AG10803 (cell line): ENCODE measurements at places on chromosomes 7 and 10.

GRCh38 chr7:7977774-7978173 lies 9.2 kb downstream of the GLCCI1 start:
- no peak for DNase-seq

DNA sequence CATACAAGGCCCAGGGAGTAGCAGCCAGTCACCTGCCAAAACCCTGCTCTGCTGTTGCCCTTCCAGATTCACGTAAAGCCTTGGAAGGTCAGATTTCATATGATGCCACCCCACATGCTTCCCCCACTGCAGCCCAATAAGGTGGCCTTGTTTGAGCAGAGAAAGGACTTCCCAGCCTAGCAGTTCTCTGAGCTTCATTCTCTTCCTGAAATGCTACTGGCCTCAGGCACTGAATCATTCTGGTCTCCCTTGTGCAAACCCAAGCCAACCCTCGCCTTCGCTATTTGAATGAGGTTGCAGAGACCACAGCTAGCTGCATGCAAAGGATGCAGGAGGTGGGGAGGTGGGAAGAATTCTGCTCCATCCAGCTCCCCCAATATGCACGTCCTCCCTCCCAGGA lies 60.3 kb upstream of the PLXNA4 start:
- DNase-seq = no peak

- DNase-seq = no peak
Measured at GRCh38 chr10:118563373-118563890, 32.0 kb downstream of the PRLHR start.

DNA sequence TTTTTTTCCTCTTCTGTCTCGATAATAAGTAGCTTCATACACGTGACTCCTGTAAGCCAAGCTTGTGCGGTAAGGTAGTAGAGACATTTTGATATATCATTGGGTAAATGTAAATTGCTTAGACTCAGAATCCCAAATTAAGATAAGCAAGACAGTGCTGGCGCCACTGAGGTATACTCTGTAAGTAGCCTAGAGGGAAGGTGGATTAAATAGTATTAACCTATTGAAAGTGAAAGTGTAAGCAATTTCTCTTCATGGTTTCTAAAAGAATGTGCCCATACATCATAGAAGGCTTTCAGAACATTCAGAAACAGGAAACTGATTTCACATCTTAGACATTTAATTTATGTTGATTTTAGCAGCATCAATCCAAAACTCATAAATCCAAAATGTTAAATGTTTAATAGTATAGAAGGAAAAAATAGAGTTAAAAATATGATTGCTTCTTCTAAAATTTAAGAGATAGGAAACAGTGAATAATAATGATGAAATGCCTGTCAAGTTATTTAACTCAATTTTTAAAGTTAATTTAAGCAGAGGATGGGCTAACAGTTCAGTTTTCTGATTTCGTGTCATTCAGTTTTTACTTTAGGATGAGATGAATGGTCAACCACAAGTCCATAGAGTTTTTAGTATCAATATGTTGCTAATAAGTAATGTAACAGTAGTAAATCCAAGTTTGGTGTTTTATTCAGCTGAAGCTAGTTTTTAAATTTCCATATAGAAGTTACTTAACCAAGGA lies 36.8 kb downstream of the LRRC72 start:
- DNase-seq = no peak

DNA sequence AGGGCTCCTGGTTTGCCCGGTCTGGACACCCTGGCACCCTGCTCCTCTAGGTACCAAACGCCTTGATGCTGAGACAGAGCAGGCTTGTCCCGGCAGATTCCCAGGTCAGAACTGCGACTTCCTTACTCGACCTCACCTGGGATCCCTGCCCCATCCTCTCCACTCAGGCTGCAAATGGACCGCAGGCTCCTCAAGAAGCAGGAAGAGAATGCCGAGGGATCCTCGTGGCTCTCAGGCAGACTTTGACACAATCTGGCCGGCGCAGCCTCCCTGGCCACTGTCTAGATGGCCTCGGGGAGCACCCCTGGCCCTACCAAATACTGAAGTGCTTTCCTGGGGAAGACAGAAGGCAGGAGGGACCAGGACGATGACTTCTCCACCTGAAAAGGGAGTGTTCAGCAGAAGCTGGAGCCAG lies 421 bp upstream of the NODAL start:
- DNase-seq = no peak

GRCh38 chr10:4931587-4931986 lies 31.6 kb upstream of the AKR1C1 start:
- no peak for DNase-seq
